Mesendoderm (in vitro differentiated cells): ENCODE measurements at places on chromosomes 1 and 21.

DNA sequence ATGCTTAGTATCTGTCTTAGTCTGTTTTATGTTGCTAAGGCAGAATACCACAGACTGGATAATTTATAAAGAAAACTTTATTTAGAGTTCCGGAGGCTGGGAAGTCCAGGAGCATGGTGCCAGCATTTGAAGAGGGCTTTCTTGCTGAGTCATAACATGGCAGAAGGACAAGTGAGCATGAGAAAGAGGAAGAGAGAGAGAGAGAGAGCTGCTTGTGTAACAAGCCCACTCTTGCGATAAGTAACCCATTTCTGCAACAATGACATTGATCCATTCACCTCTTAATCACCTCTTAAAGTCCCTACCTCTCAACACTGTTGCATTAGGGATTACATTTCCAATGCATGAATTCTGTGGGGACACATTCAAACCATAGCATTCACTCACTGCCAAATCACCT is 11.7 kb upstream of the MYOCOS start:
- no peak for DNase-seq

DNA sequence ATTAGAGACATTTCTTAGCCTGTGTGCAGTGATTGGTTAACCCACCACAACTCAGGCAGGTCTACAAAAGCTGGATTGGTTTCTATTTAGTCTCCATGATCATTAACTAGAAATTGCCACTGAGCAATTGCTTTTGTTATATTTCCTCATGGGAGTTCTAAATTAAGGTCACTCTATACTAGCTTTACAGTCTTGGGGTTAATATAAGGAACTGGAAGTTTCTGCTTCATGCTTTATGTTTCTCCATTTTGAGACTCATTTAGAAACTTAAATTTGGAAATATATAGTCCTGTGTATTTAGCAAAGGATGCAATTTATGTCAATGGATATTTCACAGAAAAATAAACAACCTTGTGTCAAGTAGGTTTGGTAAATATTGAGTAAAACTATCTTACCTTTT is 137.5 kb downstream of the HLX start:
- DNase-seq: no peak

DNA sequence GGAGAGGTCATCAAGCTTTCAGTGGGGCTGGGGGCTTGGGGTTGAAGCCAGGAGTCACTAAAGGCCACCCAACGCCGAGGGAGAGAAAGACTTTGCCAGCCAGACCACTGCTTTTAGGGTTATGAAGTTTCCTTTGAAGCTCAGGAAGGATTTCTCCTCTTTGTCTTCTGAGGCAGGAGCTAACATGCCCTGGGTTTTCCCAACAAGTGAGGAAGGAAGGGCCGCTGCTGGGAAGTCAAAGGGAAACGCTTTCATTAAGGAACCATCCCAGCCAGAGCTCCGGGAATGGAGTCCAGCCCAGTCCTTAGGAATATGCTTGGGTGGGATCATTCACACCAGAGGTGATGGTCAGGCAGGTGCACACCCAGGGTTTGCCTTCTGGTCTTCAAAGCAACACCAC is 436.9 kb downstream of the PRDM2 start:
- no peak for DNase-seq

DNA sequence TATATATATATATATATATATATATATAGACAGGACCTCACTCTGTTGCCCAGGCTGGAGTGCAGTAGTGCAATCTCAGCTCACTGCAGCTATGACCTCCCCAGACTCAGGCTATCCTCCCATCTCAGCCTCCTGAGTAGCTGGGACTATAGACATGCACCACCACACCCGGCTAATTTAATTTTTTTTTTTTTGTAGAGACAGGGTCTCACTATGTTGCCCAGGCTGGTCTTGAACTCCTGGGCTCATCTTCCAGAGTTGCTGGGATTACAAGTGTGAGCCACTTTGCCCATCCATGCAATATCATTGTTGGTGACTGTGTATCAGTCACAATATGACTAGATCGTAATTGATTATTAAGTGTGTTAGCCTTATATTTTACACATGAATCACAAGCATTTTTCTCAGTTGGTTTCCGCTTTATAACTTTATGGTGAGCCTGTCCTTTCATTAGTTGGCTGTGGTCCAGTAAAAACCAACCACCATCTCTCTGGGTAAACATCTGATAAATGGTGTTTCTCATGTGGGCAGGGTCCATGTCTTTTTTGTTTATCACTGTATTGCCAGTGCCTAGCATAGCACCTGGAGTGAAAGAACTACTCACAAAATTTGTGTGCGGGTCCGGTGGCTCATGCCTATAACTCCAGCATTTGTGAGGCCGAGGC is 63.6 kb downstream of the MYOM3 start:
- no peak for DNase-seq
